Suppressor macrophage treated with lipopolysaccharide for 1 hour (primary cell): ENCODE measurements at places on chromosomes 2 and 18.
A peak's percentile ranks its signal among the peaks of the same experiment; 100 is the strongest.

GRCh38 chr2:239377591-239377990 lies 23.2 kb downstream of the HDAC4 start:
- DNase-seq = no peak

DNA sequence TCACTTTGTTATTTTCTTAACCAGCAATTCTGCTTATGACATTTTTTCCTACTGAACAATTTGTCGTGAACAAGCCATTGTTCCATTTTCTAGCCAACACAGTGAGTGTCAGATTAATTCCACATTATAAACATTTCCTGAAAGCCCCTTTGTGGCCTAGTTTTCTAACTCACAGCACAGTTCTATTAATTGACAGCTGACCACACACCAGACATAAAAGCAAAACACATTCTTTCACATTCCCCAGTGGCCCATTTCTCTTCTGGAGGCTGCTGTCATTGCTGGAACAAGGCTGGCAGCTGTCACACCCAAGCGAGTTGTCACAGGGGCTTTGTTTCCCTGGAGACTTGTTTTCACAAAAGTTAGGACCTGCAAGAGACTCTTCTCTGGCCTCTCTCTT lies 50.7 kb downstream of the RNF152 start:
- no peak for DNase-seq

DNA sequence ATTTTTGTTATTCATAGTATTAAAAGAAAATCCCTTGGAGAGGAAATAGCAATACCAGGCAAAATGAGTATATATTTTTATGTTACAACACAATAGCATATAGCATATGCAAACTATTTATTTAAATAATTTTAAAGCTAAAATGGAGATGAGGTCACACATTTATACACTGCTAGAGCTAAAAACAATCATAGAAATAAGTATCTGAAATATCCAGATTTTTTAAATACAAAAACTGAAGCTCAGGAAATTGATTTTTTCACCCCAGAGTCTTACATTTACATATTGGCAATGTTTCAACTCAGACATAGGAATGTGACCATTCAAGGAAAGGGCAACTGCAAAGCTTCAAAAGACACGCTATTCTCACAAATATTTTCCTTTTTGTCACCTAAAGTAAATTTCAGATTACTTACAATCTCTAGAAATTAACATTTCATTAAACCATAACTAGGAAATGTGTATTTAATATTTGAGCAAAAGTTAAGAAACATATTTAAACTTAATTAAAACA lies 8.9 kb downstream of the TFPI start:
- DNase-seq = no peak

DNA sequence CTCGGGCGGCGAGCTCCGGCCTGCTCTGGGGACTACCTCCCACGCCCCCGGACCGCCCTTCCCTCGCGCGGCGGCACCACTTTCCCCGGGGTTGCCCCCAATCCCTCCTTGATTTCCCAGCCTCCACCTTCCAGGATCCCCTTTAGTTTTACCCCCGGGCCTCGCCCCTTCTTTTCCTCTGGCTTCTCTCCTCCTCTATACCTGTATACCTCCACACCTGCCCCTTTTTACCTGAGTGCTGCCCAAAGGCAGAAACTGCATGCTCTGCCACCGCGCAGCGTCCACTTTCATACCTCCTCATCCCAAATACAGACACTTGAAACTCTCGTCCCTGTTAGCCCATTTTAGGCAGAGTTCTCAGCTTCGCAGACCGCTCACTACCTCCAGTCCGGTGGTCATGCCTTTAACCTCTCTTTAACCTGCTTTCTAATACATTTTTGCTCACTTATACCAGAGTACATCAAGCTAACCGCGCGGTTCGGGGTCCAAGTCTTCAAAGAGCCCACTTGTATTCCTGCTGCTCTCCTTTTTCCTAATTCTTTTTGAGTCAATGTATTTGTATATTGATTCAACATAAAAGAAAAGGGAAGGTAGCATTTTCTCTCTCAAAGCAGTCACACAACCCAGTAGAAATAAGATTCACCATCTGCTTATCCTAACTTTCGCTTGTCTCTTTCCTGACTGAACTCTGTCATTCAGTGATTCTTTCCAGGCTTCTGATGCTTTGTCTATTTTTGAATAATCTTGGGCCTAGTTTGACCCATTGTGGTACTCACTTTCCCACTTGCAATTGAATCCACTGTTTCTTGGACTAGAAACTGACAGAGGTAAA lies 901 bp downstream of the SPOPL start:
- DNase-seq = peak; percentile 25

GRCh38 chr2:26581991-26582842 lies 58.9 kb downstream of the CIB4 start:
- no peak for DNase-seq

GRCh38 chr18:25805323-25805722 lies 285.1 kb downstream of the SS18 start:
- peak; percentile 34 for DNase-seq

GRCh38 chr18:36661999-36662398 lies 166.8 kb downstream of the TPGS2 start:
- DNase-seq = no peak

- no peak for DNase-seq
These were observed 427.2 kb downstream of the KCNJ3 start for GRCh38 chr2:155125585-155126230.

- peak; percentile 1 for DNase-seq
These were observed 42.9 kb downstream of the DOK1 start for GRCh38 chr2:74597410-74597809.

GRCh38 chr18:47979611-47980200 lies 49.2 kb upstream of the SMAD2 start:
- DNase-seq = peak; percentile 17

- DNase-seq = peak; percentile 64
These were observed 126.6 kb upstream of the PDE1A start for GRCh38 chr2:182553483-182553882.

GRCh38 chr2:109058191-109058632 lies 69.2 kb upstream of the EDAR start:
- no peak for DNase-seq

DNA sequence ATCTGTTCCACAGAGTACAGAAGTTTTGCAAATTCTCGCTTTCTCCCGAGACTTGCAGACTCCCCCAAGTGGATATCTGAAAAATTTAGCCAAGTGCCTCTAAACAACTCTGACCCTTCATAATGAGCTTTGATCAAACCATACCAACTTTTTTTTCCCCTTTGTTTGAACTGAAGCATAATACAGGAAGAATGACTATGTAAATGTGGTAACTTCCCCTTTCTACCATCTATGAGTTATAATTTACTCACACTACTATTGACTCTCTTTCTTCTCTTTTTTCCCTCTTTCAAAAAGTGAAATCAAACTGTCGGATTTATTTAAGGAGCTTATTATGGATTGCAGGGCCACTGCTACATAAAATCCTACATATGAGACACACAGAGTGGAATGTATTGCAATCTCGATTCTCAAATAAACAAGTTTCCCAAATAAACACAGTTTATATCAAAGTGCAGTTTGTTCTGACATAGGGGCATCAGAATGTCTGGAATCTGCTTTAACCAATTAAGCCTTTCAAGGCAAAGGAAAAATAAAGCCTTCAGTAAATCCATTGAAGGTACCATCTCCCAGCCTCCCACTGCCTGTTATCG lies 1.4 kb upstream of the ZNF804A start:
- DNase-seq = peak; percentile 88

DNA sequence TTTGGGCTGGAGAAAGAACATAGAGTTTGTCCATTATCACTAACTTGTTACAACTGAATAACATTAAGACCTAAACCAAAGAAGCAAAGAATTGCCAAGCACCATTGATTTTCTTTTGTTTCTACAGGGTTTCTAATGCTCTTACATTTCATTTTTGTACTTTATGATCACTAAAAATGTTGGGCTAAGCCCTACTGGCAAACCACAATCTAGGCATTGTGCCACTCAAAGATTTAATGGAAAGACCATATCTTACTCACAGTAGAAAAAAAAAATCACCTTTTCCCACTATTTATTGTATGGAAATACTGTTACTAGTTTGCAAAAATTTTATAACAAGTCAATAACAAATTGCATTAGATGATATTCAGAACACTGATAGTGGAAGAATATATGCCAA lies 447.4 kb upstream of the PKDCC start:
- no peak for DNase-seq
